ENCODE measurements at places on chromosomes 16 and 17. TPM values are rescaled to one million over a fixed set of nuclear protein-coding genes. Genes with fewer than 3 reads are reported as not detected.

DNA sequence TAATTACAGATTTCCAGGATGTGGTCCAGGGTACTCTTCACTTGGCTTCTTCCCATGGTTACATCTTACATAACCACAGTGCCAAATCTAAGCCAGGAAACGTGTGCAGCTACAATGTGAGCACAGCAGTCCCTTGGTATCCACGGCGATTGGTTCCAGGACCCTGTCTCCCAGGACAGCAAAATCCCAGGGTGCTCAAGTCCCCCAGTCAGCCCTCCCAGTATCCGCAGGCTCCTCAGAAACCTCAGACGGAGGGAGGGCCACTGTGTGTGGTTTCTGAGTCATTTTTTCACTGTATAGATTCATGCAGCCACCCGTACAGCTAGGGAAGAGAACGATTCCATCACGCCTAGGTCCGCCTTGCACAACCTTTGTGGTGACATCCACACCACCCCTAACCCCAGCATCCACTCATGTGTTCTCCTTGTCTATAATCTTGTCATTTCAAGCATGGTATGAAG is 11.1 kb upstream of the ATP2C2 start:
- no peak overlapping the region for H3K4me3 ChIP-seq
- H3K36me3 ChIP-seq, result no peaks in the 10 kb centered on the region
- DNase-seq, result no peak
- peaks cover 47% of the 10 kb centered on the region for H3K27me3 ChIP-seq
- no peaks in the 10 kb centered on the region for H3K4me1 ChIP-seq
- no peak overlapping the region for H3K27ac ChIP-seq

DNA sequence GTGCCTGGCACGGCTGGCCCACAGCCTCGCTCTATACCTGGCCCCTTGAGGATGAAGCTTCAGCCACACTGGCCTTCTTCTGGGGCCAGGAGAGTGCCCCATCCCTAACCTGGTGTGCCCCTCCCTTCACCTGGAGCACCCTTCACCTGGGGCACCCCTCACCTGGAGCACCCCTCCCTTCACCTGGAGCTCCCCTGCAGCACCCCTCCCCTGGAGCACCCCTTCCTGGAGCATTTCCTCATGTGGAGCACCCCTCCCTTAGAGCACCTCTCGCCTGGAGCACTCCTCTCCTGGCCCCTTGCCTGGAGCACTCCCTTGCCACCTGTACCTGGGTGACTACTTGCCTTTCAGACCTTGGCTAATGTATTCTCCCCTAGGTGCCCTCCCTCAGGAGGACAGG is 2.4 kb upstream of the FBXL16 start:
- H3K4me3 ChIP-seq, result no peak overlapping the region
- H3K4me1 ChIP-seq, result peaks cover 32% of the 10 kb centered on the region
- no peak overlapping the region for H3K27ac ChIP-seq
- H3K36me3 ChIP-seq, result no peaks in the 10 kb centered on the region

DNA sequence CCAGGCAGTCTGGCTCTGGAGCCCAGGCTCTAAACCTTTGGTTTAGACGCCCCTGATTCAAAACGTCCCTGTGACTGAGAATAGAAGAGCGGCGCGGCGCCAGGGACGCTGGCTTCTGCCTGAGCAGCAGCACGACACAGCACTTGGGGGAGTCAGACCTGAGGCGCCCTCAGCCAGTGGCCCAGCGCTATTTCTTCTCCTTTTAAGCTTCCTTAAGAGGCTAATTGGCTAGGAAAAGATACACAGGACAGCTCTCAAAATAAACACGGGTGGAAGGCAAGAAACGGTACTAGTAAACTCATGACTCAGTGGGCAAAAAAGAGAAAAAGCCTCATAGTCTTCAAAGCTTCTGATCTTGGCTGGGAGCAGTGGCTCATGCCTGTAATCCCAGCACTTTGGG is 34.9 kb downstream of the GTF3C1 start:
- peaks cover 39% of the 10 kb centered on the region for H3K36me3 ChIP-seq
- H3K27me3 ChIP-seq, result no peaks in the 10 kb centered on the region
- no peak for DNase-seq
- no peak overlapping the region for H3K4me3 ChIP-seq
- H3K27ac ChIP-seq, result no peak overlapping the region
- peaks cover 2% of the 10 kb centered on the region for H3K4me1 ChIP-seq

DNA sequence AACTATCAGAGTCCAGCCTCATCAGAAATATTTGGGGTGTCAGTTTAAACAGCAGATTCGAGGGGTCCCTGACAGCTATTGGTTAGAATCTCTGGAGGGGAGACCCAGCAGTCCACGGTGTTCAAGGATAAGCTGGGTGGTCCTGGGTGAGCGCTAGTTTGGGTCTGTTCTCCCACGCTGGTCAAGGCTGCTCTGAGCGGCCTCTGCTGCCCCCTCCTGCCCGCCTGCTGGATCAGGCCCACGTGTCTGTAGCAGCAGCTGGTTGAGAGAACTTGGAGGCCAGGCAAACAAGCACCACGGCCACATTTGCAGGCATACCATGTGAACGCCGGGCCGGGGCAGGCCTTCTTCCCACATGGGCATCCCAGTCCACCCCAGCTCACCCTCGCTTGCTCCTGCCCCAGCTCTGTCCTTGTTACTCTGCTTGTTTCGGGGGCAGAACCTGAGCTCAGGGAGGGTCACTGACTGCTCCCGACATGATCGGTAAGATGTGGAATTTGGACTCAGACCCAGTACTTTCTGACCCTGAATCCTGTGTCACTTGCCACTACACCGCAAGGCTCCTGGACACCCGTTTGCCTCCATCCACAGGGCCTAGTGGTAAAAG is 7.4 kb downstream of the FOXF1 start:
- DNase-seq, result no peak
- no peak overlapping the region for H3K4me3 ChIP-seq
- no peak overlapping the region for H3K27ac ChIP-seq
- H3K4me1 ChIP-seq, result peaks cover 8% of the 10 kb centered on the region
- H3K27me3 ChIP-seq, result peaks cover 79% of the 10 kb centered on the region

DNA sequence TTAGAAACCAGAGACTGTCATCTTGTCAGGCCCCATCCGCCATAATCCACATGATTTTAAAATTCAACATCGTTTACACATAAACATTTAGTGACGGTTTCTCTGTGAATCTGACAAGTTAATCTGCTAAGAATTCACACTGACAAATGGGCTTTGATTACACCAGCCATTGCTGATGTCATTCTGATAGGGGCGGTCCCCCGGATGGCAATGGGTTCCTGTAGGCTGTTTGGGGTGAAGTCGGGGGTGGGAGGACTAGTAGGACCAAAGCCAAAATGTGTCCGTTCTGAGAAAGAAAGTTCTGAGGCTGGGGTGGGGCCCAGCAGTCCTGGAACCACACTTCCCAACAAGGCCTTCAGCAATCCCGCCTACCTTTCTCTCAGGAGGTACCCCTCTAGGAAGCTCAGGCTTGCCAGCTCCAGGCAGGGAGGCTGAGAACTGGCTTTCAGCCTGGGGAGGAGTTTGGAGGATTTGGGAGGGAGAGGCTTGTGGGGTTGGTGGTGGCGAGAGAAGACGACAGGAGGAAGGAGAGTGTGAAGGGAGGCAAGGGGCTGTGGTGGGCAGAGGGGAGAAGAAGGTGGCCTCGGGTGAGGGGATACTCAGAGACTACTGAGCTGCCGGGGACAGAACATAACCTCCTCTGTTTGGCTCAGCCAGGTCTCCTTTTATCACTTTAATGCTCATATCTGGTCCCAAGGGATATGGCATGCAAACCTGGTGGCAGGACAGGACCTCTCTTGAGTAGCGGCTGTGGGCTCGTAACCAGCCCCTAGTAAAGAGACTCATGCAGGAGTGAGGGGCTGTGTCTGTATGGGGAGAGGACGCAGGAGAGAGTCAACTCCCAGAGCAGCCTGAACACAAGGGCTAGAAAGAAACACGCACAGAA is 8.6 kb downstream of the HIC1 start:
- no peak for DNase-seq
- H3K36me3 ChIP-seq, result peaks cover 30% of the 10 kb centered on the region
- no peaks in the 10 kb centered on the region for H3K27me3 ChIP-seq
- peaks cover 67% of the 10 kb centered on the region for H3K4me1 ChIP-seq
- H3K4me3 ChIP-seq, result no peak overlapping the region
- peak overlapping the region; percentile 75 for H3K27ac ChIP-seq

DNA sequence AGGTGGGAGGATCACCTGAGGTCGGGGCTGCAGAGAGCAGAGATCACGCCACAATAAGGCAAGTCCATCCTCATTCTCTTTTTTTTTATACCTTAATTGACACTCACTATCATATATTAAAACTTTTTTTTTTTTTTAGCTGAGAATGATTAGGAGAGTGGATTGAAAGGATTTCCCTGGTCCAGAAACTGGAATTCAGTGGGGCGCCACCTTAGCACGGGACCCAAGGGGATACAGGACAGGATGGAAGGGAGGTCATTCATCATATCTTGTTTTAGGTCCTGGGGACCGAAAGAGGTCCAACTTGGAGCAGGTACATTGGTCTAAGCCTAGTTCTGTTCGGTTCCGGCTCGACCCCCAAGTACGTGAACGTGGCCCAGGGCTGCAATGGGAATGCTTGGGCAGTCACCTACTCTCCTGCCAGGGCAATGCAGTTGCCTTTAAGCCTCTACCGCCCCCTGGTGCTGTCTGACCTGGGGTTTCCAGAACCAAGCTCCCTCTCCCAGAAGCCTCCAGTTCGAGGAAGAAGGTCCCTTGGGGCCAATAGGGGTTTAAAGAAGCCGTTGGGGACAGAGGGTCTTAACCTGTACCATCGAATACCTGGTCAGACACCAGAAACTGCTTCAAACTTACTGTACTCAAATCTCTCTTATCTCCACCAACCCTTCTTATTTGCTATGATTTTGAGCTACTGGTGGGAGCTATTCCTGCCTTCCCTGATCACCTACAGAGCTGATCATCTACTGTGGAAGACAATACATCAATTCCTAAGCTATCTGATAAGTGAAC is 19.9 kb upstream of the GPATCH8 start:
- H3K27me3 ChIP-seq, result no peaks in the 10 kb centered on the region
- no peaks in the 10 kb centered on the region for H3K36me3 ChIP-seq
- H3K4me1 ChIP-seq, result peaks cover 3% of the 10 kb centered on the region
- H3K4me3 ChIP-seq, result no peak overlapping the region

MYH11 gene
- total RNA-seq, result 1.9 TPM

PLA2G10 gene
- total RNA-seq, result not detected

DNA sequence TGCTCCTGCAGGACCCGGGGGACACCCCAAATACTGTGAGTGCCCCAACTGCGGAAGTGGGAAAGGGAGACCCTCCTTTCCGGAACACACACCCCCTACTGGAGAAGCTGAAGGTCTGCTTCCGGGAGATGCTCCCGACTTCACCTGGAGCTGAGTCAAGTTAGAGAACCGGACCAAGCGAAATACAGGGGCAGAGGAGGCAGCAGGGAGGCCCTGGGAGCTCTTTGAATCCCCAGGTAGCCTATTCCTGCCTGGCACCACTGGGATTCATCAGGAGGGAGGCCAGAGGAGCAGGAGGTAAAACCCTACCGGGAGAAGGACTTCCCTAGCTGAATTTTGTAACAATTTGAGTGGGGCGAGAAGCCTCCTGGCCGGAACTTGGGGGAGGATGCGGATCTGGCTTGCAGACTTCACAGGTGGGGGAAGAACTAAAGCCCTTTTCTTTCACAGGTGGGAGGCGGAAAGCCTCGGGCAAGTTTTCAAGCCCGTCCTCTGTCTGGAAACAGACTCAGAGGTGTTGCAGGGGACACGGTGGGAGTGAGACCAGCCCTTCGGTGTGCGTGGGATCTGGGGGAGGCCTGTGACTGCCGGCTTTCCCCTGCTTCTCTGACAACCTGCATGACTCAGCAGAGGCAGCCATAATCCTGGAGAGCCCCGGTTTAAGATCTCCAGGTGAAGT is 22.4 kb upstream of the TEKT1 start:
- no peak overlapping the region for H3K27ac ChIP-seq
- peaks cover 24% of the 10 kb centered on the region for H3K27me3 ChIP-seq
- DNase-seq, result no peak
- H3K4me3 ChIP-seq, result no peak overlapping the region

DNA sequence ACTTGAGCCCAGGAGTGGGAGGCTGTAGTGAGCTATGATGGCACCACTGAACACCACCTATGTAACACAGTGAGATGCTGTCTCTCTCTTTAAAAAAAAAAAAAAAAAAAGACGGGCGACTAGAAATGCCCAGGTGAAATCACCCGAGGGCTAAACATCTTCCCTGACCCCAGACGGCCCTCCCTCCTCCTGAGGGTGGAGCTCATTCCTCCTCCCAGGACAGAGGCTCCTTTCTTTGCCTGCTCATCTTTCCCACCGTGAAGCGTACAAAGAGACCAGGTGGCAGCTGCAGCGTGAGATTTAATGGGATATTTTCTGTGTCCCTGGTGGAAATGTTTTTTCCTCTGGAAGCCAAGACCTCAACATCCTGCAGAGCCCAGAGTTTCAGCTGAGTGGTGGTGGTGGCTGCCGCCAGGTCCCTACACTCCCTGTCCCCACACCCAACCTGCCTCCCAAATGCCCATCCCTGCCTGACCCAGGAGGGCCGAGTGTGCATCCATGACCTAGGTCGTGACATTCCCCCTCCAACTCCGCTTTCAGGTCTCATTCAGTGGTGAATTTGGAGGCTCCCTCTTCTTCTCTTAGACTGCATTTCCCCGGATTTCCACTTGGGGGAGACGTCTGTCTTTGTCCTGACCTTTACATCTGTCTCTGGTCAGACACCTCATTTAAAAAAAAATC is 14.4 kb upstream of the GPRC5B start:
- H3K36me3 ChIP-seq, result no peaks in the 10 kb centered on the region
- peaks cover 1% of the 10 kb centered on the region for H3K4me1 ChIP-seq
- no peak overlapping the region for H3K4me3 ChIP-seq
- H3K27ac ChIP-seq, result no peak overlapping the region
- DNase-seq, result no peak
- H3K27me3 ChIP-seq, result peaks cover 15% of the 10 kb centered on the region

DNA sequence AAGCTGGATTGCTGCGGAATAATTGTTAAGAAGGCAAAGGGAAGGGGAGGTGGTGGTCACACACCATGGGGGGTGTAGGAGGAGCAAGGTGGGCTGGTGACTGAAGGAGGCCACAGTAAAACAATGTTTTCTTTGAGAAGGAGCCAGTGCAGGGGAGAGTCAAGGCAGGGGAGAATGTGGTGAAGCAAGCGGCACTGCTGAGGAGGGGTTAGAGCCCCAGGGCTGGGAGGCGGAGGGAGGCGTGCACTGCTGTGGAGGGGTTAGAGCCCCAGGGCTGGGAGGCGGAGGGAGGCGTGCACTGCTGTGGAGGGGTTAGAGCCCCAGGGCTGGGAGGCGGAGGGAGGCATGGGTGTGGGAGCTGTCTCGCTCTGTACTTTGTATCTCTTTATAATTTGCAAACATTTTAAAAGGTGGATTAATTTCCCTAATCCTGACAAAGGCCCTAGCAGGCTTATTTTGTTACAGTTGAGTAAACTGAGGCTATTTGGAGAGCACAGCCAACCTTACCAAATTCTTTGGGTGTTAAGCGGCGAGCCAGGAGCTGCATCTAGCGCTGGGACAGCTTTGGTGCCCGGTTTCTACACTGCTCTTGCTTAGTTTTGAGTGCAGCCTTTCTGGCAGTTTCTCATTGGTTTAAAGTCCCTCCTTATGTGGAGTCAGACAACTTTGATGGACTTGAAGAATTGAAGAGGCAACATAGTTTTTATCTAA is 20.9 kb downstream of the RPTOR start:
- H3K27ac ChIP-seq, result peak overlapping the region; percentile 7
- H3K4me1 ChIP-seq, result peaks cover 35% of the 10 kb centered on the region
- no peak for DNase-seq
- H3K36me3 ChIP-seq, result no peaks in the 10 kb centered on the region
- H3K4me3 ChIP-seq, result no peak overlapping the region

GRCh38 chr16:53737552-53737951 is 33.6 kb downstream of the FTO start:
- no peak for DNase-seq
- H3K27ac ChIP-seq, result no peak overlapping the region
- H3K4me3 ChIP-seq, result no peak overlapping the region
- no peaks in the 10 kb centered on the region for H3K36me3 ChIP-seq
- H3K4me1 ChIP-seq, result peaks cover 7% of the 10 kb centered on the region

- H3K27ac ChIP-seq, result no peak overlapping the region
- H3K36me3 ChIP-seq, result no peaks in the 10 kb centered on the region
These were observed 42.3 kb downstream of the MAPT start for GRCh38 chr17:45936610-45937009.

Data from osteocyte (in vitro differentiated cells).